Naive thymus-derived CD4-positive, alpha-beta T cell (primary cell): ENCODE measurements at places on chromosomes 2 and 18. TPM values are rescaled to one million over a fixed set of nuclear protein-coding genes. Genes with fewer than 3 reads are reported as not detected.
A peak's percentile ranks its signal among the peaks of the same experiment; 100 is the strongest.

DNA sequence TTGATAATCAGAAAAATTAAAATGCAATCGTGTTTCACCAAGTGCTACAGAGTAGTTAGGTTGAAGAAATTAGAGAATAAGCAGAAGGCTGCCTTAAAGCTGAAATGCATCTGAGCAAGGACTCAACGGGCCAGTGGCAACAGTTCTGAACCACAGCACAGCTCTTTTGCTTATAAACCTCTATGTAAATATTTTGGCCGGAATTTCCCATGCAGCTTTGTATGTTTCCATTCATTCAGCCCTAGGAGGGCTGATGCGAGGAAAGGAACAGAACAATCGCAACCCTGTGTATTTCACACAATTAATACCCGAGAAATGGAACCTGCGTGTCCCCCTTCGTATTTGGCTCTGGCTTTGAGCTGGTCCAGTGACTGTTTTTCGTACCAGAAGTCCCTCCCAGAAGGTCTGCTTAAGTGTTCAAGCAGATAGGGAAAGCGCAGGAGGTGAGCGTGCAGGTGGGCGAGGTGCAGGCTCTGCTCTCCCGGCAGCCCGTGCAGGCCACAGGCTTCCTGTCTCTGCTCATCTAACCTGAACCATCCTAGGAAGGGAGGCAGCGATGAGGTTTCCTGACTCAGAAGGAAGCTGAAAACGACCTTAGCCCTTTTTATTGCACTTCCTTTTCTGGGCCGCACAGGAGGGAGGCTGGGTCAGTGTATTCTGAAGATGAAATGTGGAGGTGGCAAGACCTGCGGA lies 67.3 kb downstream of the ASB1 start:
- peak overlapping the region; percentile 26 for H3K27ac ChIP-seq
- H3K27me3 ChIP-seq: no peaks in the 10 kb centered on the region
- no peak overlapping the region for H3K4me3 ChIP-seq
- no peaks in the 10 kb centered on the region for H3K36me3 ChIP-seq
- H3K4me1 ChIP-seq: peaks cover 8% of the 10 kb centered on the region

KCNIP3 gene
- polyA plus RNA-seq: not detected

DNA sequence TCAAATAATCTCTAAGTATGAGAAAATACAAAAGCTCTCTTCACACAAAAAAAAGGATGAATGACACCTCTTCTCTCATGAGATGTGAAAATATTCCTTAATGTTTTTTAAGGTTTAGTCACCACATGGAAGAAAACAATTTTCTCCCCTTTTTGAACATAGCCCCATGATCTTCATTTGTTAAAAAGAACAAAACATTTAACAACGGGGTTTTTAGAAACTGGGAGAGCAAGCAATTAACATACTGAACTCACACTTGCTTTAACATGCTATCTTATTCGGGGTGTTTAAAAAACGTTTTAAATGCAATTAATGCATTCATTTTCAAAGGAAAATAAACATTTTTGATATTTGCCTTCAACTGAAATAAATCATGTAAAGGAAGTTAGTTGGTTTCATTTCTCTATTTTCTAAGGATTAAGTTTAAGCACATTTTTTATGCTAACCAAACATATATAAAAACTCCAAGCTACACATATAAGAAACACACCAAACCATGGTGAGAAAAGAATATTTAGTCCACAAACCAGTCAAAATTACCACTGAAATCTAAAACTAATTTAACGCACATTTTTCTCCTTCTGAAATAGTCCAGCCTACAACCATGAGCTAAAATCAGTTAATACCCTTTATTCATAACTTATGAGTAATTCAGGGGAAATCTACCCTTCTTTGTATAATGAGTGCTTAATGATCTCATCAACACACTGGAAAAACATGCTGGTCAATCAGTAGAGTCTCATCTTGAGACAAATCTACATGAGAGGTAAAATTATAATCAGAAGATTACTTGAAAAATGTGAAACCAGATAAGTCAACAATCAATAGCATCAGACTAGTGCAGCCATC lies 8.2 kb downstream of the FBXO11 start:
- no peak overlapping the region for H3K27ac ChIP-seq
- H3K36me3 ChIP-seq: no peaks in the 10 kb centered on the region
- H3K4me3 ChIP-seq: peak overlapping the region; percentile 9
- DNase-seq: no peak
- peaks cover 40% of the 10 kb centered on the region for H3K4me1 ChIP-seq

PPP1CB gene
- 73.5 TPM for polyA plus RNA-seq

GRCh38 chr2:127161176-127162136 lies 54.5 kb upstream of the BIN1 start:
- H3K4me1 ChIP-seq: no peaks in the 10 kb centered on the region
- no peak overlapping the region for H3K27ac ChIP-seq
- no peak for DNase-seq
- no peaks in the 10 kb centered on the region for H3K27me3 ChIP-seq

- no peak overlapping the region for H3K27ac ChIP-seq
- H3K4me1 ChIP-seq: no peaks in the 10 kb centered on the region
- no peak for DNase-seq
- no peaks in the 10 kb centered on the region for H3K36me3 ChIP-seq
These were observed 81.8 kb downstream of the ST6GAL2 start for GRCh38 chr2:106804161-106804560.

DNA sequence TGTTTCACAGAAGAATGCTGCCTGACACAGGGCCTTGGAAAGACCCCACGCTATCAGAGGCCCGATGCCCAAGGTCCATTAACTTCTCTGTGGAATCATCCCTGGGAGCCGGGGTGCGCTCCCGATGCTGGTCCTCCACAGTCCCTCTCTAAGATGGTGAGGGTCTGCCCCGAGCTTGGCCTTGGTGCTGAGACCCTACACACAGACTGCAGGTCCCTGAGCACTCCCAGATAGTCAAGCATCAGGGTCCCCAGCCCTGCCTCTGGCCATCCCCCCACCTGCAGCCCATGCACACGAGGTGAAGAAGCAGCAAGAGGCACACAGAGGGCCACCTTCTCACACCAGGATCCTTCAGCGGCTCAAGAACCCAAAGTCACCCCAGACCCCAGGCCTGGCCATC lies 263.3 kb downstream of the MYCN start:
- no peaks in the 10 kb centered on the region for H3K27me3 ChIP-seq
- no peak for DNase-seq
- no peaks in the 10 kb centered on the region for H3K4me1 ChIP-seq
- no peak overlapping the region for H3K27ac ChIP-seq
- no peaks in the 10 kb centered on the region for H3K36me3 ChIP-seq
- no peak overlapping the region for H3K4me3 ChIP-seq

DNA sequence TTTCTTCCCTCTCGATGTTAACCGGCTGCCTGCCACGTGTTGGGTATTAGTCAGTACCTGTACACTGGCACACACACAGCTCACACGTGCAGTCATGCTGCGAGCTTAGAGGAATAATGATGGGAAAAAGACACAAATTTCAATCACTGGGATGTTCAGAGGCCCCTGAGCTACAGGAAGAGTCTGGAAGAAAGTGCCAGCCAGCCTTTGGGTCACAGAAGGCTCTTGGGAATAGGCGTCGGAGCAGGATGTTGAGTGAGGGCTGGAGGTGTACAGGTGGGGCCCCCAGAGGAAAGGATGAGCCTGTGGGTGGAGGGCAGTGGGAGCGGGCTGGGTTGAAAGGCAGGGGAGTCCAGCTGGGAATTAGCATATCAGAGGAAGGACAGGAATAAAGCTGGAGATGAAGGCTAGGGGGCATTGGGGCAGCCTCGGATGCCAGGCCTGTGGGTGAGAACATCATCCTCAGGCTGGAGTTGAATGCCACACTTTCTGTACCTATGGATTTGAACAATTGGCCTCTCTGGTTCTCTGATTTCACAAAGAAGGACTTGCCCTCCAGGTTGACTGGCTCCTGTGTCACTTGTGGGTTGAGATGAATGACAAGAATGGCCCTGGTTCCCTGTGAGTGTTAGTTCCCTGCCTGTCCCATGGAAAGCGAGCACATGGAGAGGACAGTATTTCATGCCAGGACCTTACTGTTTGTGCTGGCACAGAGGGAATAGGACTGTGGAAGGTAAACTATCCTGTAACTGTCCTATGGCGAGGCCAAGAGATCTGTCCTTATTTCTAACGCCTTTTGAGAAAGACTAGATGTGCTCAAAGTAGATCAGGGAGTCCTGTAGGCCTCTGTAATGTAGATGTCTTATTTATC lies 40.6 kb downstream of the GREB1 start:
- H3K27ac ChIP-seq: no peak overlapping the region
- no peak overlapping the region for H3K4me3 ChIP-seq
- no peaks in the 10 kb centered on the region for H3K4me1 ChIP-seq
- no peaks in the 10 kb centered on the region for H3K36me3 ChIP-seq
- DNase-seq: no peak

DNA sequence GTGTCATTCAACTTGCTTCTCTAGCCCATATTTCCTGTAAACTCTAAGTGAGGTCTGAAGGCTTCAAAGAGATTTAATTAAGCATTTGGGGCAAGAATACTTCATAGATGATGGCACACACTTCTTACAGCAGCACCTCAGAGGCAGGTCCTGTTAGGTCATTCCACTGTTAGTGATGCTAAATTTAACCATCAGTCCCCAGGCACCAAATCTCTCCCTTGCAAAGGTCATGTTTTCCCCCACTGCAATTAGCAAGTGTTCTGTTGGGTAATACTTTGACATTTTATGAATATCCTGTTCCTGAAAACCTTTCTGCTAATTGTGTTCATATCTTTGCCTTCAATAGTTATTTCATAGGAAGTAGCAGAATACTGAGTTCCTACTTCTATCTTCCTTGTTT lies 117.0 kb downstream of the STK39 start:
- no peak for DNase-seq
- H3K27me3 ChIP-seq: no peaks in the 10 kb centered on the region
- H3K36me3 ChIP-seq: no peaks in the 10 kb centered on the region
- H3K4me1 ChIP-seq: no peaks in the 10 kb centered on the region
- H3K27ac ChIP-seq: no peak overlapping the region
- no peak overlapping the region for H3K4me3 ChIP-seq
